ENCODE measurements at places on chromosomes 5 and 9.

GRCh38 chr9:21993893-21994555 is at the start of gene CDKN2A:
CDKN2A (minus strand) TSS chr9:21994392.
- DNase-seq, result no peak

- no peak for DNase-seq
These were observed 33.2 kb upstream of the ENHO start for GRCh38 chr9:34555936-34556525.

- DNase-seq, result peak; percentile 78
These were observed 65.3 kb downstream of the ARHGEF37 start for GRCh38 chr5:149646564-149646963.

DNA sequence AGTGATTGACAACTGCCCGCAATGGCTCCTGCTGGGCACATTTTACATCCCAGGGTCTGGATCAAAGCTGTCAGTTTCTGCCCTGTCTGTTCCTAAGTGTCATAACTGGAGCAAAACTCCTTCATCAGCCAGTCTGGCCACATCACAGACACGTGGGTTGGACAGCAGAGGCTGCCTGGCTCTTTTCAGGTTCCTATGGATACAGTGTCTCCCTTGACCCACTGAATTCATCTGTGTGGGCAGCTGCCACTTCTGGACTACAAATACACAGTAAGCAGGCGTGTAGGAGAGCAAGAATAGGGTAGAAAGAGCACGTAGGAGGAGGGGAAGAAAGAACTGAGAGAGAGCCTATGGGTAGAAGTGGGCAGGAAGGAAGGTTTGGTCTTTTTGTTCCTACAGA is 238.0 kb downstream of the ENC1 start:
- DNase-seq, result no peak

DNA sequence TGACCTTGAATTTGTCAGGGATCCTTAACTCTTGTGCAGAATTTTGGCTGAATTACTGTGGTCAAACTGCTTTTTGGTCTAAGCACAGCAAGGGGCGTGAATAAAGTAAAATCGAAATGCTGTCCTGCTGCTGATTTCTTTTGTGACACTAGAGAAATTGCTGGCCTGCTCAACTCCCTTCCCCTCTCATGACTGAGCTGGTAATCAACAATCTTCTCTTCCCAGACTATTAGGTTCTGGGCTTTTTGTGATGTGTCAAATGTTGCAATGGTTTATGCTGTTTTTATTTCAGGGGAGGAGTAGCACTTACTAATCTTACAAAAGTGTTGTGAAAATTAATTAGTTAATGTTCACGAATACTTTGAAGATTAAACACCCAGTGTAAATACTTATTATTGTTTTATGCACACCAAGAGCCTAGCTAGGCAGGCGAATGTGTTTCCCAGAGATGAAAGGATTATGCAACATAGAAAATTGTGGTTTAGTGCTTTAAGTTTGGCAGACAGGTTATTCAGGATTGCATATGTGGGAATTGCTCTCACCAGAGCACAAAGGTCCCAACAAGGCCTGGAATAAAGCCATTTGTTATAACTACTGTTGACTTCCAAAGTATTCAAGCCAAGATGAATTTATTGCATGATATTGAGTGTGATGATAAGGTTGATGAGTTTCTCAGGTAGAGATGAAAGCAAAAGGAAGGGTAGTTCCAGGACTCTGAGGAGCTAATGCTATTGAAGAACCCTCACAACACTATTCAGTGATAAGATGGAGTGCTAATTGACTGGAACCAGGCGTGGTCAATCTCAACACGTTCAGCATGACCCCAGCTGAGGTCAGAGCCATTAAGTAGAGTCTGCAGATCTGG is 280.7 kb upstream of the ZNF608 start:
- no peak for DNase-seq

DNA sequence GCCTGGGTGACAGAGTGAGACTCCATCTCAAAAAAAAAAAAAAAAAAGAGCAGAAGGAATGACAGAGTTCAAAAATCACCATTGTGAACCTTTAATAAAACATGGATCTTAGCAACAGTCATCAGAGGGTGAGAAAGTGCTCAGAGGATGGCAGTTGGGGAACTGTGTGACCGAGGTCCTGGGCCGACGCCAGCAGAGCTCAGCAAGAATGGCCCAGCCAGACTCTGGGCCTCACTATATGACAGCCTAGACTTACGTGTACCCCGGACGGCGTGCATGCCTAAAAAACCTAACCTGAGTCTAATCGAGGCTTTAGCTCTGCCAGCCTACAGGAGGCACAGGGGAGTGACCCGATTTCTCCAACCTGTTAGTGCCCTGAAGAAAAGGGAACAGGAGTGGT is 64.3 kb downstream of the MVB12B start:
- no peak for DNase-seq

- DNase-seq, result no peak
These were observed 190.6 kb downstream of the ISL1 start for GRCh38 chr5:51573835-51574234.

DNA sequence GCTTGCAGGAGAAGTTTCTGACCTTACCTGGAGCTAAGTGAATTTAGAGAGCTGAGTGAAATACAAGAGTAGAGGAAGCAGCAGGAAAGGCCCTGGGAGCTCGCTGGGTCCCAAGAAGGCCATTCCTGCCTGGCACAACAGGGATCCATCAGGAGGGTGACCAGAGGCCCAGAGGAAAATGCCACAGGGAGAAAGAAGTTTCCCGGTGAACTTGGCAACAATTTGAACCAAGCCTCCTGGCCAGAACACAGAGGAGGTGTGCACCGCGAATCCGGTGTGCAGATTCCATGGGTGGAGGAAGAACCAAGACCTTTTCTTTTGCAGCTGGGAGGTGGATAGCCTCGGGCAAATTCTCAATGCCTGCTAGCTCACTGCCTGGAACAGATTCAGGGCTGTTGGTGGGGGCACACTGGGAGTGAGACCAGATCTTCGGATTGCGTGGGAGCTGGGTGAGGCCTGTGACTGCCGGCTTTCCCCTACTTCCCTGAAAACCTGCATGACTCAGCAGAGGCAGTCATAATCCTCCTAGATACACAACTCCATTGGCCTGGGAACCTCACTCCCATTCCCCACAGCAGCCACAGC is 1850.9 kb upstream of the NUDT12 start:
- DNase-seq, result no peak

- no peak for DNase-seq
These were observed 154.2 kb upstream of the IRX4 start for GRCh38 chr5:2036885-2037284.

DNA sequence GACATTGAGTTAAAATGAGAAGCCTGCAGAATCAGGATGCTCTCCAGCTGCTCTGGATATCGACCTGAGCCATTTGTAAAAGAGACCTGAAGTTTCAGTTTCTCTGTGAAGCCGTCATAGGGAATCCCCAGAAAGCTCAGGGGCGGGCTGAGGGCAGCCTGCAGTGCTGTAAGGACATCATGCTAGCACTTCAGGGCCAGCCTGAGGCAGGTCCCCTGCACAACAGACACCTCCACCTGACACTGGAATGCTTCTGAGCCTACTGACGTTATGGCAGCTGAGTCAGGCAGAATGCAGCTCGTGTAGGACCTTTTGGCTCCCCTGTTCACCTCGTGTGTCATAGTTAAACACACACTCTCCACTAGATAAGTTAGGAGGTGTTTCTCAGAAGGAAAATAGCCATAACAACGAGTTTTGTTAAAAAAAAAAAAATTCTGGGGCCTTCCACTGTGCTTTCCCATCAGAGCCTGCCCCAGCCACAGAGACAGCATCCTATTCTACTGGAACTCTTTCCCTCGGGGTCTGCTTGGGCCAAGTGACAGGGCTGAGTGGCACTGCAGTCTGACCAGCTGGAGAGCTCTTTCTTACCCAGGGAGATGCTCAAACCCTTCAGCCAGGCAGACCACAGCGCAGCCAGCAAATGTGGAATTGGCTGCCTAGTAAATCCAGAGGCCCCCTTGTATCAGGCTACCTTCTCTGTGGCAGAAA is 354.9 kb downstream of the DIRAS2 start:
- no peak for DNase-seq

DNA sequence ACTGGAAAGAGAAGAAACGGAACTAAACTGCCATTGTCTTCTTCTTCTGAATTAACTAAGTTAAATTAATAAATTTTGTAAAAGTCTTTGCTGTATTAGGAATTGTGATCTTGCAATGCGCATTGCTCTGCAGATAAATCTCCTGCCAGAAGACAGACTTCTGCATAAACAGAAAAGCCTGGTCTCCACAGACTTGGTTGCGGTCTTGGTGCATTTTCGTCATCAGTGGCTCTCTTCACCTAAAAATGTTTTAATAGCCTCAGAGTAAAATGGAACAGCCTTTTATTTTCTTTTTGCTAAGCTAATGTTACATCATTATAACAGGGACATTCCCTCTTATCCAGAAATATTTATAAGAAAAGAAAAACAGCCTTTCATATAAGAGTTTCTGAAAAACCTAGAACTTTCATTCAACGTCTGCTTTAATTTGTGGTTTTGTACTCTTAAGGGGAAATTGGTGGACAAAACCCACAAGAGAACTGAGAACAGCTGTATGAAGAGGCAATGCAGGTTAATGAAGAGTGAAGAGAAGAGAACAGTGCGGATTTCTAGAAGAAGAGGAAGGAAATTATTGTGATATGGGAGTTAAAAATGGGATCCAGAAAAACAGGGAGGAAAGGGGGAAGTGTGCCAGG is 10.1 kb downstream of the IFNA5 start:
- no peak for DNase-seq

DNA sequence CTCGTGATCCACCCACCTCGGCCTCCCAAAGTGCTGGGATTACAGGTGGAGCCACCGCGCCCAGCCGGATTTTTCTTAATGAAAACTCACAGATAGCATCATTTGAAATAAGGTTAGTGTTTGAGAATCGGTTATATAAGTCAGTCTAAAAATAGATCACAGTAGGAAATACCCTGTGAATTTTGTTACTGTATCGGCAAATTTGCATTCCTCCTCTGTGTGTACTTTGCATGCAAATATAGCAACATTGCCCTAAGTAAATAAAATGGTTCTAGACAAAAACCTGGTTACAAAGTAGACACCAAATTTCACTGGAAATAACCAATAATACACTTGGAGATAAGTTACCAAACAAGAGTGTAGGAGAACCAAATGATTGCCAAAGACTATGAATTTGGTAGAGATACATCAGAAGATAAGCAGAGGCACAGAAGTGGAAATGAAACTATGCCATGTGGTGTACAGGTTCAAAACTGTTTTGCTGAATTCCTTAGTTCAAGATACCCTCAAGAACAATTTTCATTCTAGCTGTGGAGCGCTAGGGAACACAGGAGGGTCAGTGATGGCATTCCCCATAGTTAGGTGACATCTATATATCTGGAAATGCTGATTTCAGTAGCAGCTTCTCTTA is 58.1 kb downstream of the ICE1 start:
- no peak for DNase-seq

DNA sequence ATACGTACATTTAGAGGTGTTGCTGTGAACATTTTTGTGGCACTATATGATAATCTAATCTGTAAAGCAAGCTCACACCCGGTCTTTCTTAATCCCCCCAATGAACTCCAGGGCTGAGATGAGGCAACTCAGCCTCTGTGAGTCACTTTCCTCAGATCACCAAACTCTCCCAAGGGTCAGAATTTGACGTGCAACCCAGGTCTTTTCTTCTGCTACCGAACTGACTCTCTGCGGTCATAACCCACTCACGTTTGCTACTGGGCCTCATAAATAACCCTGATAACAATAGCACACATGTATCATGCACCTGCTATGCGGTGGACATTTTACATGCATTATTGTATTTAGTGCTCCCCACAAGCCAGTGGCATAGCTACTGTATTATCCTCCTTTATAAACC is 153.1 kb downstream of the DROSHA start:
- DNase-seq, result no peak

DNA sequence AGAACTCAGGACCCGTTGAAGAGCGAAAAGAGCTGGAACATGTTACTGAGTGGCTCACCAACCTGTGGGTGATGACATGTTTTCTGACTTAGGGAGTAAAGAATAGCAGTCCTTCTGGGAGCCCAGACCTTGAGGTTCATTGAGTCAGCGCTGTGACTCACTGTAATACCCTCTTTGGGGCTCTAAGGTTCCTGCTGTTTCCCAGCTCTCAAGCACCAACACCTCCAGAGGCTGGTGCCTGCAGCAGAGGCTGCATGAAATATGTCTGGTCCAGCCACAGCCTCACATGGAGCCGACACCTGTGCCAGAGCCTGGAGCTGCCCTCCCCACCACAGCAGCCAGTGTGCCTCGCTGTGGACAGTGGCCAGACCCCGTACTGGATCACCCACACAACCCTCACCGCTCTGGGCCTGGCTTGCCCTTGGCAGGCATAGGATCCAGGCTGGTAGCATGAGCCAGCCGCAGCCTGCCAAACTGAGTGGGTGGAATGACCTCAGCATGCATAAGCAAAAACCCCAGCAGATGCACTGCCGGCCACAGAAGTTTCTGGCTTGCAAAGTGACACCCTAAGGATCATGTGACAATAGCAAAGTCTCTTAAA is 143.5 kb upstream of the MRPS30 start:
- DNase-seq, result no peak

GRCh38 chr5:155689406-155689805 is 637.6 kb upstream of the SGCD start:
- DNase-seq, result no peak

- DNase-seq, result no peak
These were observed 181.6 kb upstream of the MAP1B start for GRCh38 chr5:71925608-71926091.

- no peak for DNase-seq
These were observed 23.2 kb upstream of the LRRC14B start for GRCh38 chr5:167982-168660.

DNA sequence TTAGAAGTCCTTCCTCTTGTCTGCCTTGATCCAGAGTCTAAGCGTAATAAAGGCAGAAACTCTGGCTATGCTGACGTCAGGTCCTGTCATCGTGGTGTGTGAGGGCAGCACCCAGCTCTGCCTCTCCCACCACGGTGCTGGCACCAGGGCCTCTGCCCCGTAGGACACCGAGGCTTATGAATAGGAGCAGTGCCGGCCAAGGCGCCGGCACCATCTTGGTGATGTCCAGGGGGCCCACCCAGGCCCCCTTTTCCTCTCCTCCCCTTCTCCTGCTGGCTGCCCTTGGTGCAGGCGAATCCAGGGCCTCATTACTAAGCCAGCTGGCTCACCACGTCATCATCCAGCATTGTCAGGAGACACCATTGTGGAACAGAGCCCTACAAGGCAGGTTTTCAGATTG is 252.3 kb downstream of the FANCC start:
- no peak for DNase-seq

DNA sequence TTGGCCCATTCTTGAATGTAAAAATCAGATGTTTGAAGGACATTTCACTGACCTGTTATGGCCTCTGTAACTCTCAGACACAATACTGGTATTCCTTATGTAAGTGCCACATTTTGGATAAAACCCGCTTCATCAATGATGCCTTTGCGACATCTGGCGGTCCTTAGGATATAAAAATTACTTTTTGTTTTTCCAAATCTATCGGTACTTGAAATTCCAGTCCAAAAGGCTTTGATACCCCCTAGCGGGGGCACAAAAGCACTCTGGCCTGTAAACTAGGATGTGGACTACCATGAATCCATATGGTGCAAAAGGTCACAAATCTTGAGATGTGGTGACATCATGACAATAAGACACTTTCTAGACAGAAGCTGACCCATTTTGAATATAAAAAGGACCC is 291.8 kb downstream of the KIAA0825 start:
- no peak for DNase-seq

Measured in CD8-positive, alpha-beta T cell (primary cell).